ENCODE measurements at places on chromosomes 5 and 9. TPM values are rescaled to one million over a fixed set of nuclear protein-coding genes. Genes with fewer than 3 reads are reported as not detected.

Gene DBH
- not detected for total RNA-seq

Gene PCDHGA1
- 1.0 TPM for total RNA-seq

Gene LCN12
- 0.19 TPM for total RNA-seq

DNA sequence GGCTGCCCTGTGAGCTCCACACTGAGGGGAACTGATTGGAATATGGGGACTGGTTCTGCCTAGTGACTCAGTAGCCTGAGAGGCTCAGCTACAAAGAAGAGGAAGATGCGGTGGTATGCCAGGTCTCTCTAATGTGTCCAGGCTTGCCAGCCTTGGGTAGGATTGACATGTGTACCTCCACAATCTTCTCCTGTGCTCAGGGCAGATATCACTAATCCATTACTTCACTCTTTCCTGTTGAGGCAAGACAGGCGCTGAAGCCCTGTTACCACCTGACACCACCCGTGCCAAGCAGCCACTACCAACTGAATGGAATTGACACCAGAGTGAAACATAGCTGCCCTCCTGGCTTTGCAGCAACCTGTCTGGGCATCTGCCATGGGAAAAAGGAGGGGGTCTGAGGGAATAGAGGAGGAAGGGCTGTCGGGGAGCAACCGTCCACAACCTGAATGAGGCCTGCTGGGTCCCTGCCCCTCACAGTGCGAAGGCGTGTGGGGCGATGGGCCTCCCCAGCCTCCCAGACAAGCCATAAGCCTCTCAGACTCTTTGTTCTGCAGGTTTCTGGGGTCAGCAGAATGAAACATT is 114.7 kb upstream of the CXCL14 start:
- H3K4me1 ChIP-seq = no peaks in the 10 kb centered on the region
- H3K27ac ChIP-seq = no peak overlapping the region
- no peak for DNase-seq

- H3K4me1 ChIP-seq = no peaks in the 10 kb centered on the region
- no peak overlapping the region for H3K4me3 ChIP-seq
- peaks cover 4% of the 10 kb centered on the region for H3K36me3 ChIP-seq
- no peak overlapping the region for H3K27ac ChIP-seq
Observed at GRCh38 chr5:177230660-177231059, 72.9 kb downstream of the RAB24 start.

DNA sequence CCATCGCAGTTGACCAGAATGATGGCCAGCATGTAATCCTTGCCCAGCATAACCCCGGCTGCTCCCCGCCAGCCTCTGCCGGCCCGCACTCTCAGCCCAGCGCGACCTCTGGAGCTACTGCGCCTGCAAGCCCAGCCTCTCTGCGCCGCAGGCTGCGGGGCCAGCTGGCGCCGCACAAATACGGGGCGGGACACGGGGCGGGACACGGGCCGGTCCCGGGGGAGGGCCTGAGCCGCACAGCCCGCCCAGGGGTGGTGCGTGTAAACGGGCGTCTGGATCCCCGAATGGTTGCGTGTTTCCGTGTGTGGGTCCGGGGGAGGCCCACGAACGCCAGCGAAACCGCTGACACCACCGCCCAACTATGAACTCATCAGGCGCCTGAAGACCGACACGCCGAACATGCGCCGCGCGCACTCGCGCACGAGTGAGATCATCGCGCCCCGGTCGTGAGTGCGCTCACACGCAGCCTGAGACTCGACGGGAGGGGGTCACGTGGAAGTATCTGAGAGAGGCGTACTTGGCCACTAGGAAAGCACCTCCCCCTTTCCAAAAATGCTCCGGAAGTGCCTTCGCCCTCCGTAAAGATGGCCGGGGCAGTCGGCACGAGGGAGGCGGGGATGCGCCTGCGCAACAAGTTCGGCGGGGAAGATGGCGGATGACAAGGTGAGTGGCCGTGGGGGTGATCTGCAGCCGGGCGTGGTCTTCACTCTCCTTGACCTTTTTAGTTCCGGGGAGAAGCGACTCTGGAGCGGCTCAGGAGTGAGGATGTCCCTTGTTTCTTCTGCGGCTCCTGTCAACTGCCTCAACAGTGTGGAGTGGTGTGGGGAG is at the start of the genes APBB3 and SLC35A4:
Gene APBB3 (minus strand): TSS at position 403 of the 828 bp plus-strand sequence. CDS start 353 bp downstream, at position 50.
Gene SLC35A4 (plus strand): TSS at position 633 of the 828 bp plus-strand sequence. CDS start 2,342 bp downstream, outside the sequence.
- peak; percentile 93 for DNase-seq
- H3K36me3 ChIP-seq = no peaks in the 10 kb centered on the region
- peaks cover 12% of the 10 kb centered on the region for H3K4me1 ChIP-seq
- no peaks in the 10 kb centered on the region for H3K27me3 ChIP-seq
- no peak within 1 kb of the TSS for H3K27ac ChIP-seq

GRCh38 chr5:176387384-176387925 is 943 bp downstream of the NOP16 start:
- no peaks in the 10 kb centered on the region for H3K27me3 ChIP-seq
- H3K4me3 ChIP-seq = peak overlapping the region; percentile 87
- DNase-seq = no peak
- peaks cover 11% of the 10 kb centered on the region for H3K4me1 ChIP-seq

DNA sequence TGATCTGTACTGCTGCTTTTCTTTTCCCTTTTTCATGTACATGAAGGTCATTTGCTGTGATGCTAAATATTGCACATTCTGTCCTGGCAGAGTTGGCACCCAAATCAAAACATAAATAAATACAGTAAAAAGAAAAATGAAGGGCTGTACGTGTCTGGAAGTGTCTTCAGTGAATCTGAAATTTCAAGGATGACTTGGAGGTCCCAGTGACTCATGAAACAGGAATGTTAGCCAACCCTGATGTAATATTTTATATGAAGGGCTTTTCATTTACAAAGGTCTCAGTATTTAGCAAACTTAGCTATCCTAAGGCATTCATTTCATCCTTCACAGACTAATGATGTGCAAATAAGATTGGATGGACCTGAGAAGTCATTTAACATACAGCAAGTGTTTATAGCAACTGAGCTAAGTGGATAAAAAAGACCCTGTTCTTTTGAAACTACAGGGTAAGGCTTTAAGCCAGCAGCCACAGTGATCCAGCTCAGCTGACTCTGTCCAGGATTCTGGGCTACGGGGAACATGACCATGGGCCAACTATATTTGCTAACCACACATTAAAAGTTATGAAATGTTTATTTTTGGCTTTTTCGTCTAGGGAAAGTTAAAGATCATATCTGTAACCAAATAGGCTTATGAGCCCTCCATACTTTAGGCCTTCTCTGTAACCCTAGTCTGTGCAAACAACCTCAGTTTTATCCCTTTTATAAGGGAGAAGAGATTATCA is 104.0 kb upstream of the DMRTA1 start:
- no peak overlapping the region for H3K4me3 ChIP-seq
- no peaks in the 10 kb centered on the region for H3K36me3 ChIP-seq
- DNase-seq = peak; percentile 2
- H3K4me1 ChIP-seq = no peaks in the 10 kb centered on the region

- DNase-seq = no peak
- H3K27ac ChIP-seq = no peak overlapping the region
Observed at GRCh38 chr5:96691503-96692303, 29.5 kb downstream of the CAST start.

GRCh38 chr5:72126796-72127195 is 19.5 kb downstream of the MAP1B start:
- no peak for DNase-seq
- no peak overlapping the region for H3K4me3 ChIP-seq
- no peak overlapping the region for H3K27ac ChIP-seq
- no peaks in the 10 kb centered on the region for H3K36me3 ChIP-seq
- H3K4me1 ChIP-seq = peaks cover 42% of the 10 kb centered on the region

DNA sequence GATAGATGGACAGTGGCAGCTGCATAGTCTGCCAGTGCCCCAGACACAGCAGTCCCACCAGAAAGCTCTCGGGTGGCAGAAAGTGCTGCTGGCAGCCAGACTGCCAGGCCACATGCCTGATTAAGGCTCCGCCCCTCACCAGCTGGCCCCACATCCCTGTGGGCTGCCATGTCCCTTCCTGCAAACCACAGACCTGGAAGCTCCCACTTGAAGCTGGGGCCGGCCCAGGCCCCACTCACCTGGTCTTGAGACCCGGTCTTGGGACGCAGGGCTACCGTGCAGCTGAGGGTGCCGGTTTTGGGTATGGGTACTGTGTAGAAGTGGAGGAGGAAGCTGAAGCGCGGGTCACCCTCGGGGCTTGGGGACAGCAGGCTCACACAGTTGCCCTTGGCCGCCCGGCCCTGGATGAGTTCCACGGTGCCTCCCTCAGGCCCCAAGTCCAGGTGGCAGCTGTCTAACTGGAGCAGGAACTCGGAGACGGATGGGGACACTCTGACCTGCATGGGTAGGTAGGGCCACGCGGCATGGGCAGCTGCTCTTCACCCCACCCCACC is 15.3 kb downstream of the FPGS start:
- no peaks in the 10 kb centered on the region for H3K4me1 ChIP-seq
- no peak for DNase-seq
- H3K4me3 ChIP-seq = no peak overlapping the region

GRCh38 chr5:74272024-74272775 is 368.3 kb downstream of the ENC1 start:
- DNase-seq = no peak
- no peaks in the 10 kb centered on the region for H3K36me3 ChIP-seq
- peaks cover under 1% of the 10 kb centered on the region for H3K4me1 ChIP-seq
- H3K4me3 ChIP-seq = no peak overlapping the region
- no peak overlapping the region for H3K27ac ChIP-seq

- H3K36me3 ChIP-seq = no peaks in the 10 kb centered on the region
- no peak overlapping the region for H3K27ac ChIP-seq
- H3K4me3 ChIP-seq = no peak overlapping the region
- H3K4me1 ChIP-seq = no peaks in the 10 kb centered on the region
Observed at GRCh38 chr5:136703706-136704105, 338.4 kb upstream of the TRPC7 start.

- H3K27ac ChIP-seq = no peak overlapping the region
- H3K4me1 ChIP-seq = no peaks in the 10 kb centered on the region
- no peak for DNase-seq
- H3K4me3 ChIP-seq = no peak overlapping the region
- H3K36me3 ChIP-seq = no peaks in the 10 kb centered on the region
Observed at GRCh38 chr9:123964761-123965160, 34.8 kb upstream of the DENND1A start.

DNA sequence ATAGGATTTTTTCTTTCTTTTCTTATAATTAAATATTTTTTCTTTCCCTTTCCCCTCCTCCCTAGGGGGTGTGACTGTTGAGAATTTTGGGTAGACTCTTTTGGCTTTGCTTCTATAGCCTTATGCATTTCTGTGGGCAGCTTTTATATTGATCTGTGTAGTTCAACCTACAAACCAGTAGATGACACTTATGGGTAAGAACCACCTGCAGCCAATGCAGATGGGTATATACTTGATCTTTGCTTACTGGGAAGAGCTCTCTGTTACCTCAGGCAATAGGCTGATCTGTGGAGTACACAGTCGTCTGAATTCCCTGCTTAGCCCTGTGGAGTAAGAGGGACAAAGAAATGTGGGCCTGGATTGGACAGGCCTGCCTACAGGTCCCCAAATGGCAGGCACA is 102.7 kb upstream of the STARD4 start:
- H3K36me3 ChIP-seq = no peaks in the 10 kb centered on the region
- H3K27me3 ChIP-seq = no peaks in the 10 kb centered on the region
- no peak overlapping the region for H3K4me3 ChIP-seq

GRCh38 chr5:44454002-44454401 is 64.8 kb upstream of the FGF10 start:
- no peak overlapping the region for H3K27ac ChIP-seq
- peak; percentile 25 for DNase-seq
- H3K4me3 ChIP-seq = no peak overlapping the region
- no peaks in the 10 kb centered on the region for H3K27me3 ChIP-seq

DNA sequence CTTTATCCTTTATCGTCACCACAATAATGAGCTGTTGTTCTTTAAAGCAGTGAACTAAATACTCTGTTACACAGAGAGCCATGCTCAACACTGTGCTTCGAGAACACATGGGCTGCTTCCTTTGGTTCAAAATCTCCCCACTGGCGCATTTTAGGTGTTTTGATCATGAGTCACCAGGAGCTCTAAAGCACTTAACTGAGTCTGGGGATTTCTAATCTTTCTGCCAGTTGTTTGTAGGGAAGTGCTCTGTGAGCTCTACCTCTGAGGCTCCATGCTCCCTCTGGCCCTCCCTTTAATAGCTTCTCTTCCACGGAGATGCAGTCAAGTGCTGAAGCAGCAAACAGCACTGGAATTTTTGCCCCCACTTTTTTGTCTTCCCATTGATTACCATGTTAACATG is 17.0 kb downstream of the ERAP2 start:
- no peaks in the 10 kb centered on the region for H3K27me3 ChIP-seq
- no peaks in the 10 kb centered on the region for H3K36me3 ChIP-seq
- H3K27ac ChIP-seq = no peak overlapping the region
- no peak for DNase-seq
- H3K4me3 ChIP-seq = no peak overlapping the region
- H3K4me1 ChIP-seq = peaks cover 7% of the 10 kb centered on the region

- H3K4me1 ChIP-seq = no peaks in the 10 kb centered on the region
- no peak for DNase-seq
- H3K27ac ChIP-seq = no peak overlapping the region
- H3K27me3 ChIP-seq = no peaks in the 10 kb centered on the region
Observed at GRCh38 chr5:57911438-57911837, 428.8 kb upstream of the ACTBL2 start.

GRCh38 chr5:41349846-41350245 is 136.5 kb upstream of the C6 start:
- no peaks in the 10 kb centered on the region for H3K27me3 ChIP-seq
- H3K4me3 ChIP-seq = no peak overlapping the region
- no peak overlapping the region for H3K27ac ChIP-seq
- DNase-seq = no peak

DNA sequence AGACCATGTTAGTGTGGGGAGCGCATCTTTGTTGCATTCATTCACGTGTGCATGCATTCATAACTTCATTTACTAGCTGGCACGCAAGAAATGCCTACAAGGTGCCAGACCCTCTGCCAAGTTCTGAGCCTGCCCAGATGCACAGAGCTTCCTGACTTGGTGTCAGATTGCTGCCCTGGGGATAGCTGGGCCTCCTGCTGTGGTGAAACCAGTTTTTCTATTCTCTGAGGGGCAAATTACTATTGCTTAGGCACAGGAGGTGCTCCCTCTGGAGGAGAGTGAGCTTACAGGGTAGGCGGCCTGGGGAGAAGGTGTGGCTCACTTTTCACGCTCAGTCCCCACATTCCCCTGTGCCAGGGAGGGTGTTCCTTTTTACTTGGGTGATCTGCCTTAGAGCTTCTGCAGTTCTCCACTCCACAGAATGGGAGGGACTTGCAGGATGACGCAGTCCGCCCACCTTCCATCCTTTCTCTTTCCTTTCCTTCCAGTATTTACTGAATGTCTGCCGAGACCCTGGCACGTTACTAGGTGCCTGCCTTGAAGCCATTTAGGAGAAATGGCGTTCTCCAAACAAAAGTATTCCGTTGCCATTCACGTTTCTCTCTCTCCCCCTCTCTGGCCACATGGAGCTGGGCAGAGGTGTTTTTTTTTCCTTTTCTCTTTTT is 27.9 kb upstream of the CTNNA1 start:
- H3K27ac ChIP-seq = peak overlapping the region; percentile 51
- H3K4me1 ChIP-seq = peaks cover 32% of the 10 kb centered on the region

GRCh38 chr9:2771661-2772060 is 54.4 kb downstream of the KCNV2 start:
- no peaks in the 10 kb centered on the region for H3K4me1 ChIP-seq
- H3K4me3 ChIP-seq = no peak overlapping the region
- no peak overlapping the region for H3K27ac ChIP-seq
- H3K27me3 ChIP-seq = no peaks in the 10 kb centered on the region
- DNase-seq = no peak

Data from neural progenitor cell (in vitro differentiated cells).